Ascending aorta (tissue), 2 donors: ENCODE measurements at places on chromosomes 3 and 15.

- no peak for DNase-seq
These were observed 115.5 kb upstream of the NECTIN3 start for GRCh38 chr3:110956081-110956480.

DNA sequence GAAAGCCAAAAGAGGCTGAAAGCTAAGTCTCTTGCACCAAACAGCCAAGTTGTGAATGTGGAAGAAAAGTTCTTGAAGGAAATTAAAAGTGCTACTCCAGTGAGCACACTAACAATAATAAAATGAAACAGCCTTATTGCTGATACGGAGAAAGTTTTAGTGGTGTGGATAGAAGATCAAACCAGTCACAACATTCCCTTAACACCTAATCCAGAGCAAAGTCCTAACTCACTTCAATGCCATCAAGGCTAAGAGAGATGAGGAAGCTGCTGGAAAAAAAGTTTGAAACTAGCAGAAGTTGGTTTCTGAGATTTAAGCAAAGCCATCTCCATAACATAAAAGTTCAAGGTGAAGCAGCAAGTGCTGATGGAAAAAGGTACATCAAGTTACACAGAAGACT, 288.8 kb upstream of the RARB start:
- no peak for DNase-seq

DNA sequence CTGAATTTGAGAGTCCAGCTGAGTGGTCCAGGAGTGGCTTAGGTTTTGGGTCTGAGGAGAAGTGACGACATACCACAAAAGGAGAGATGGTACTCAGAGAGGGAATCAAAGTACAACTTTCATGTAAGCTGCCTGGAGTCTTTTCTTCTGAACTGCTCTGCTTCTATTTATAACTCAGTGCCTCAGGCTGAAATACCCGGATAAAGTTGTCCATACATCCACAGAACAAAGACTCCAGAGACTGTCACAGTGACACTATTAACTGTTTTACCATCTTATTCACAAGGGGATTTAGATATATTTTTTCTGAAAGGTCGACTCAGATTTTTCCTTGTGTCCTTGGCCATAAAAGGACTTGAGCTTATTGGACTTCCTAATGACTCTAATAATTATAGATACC, 264.3 kb upstream of the DNAJC19 start:
- DNase-seq = no peak

- no peak for DNase-seq
These were observed 12.7 kb upstream of the PEX5L start for GRCh38 chr3:180049391-180049790.

GRCh38 chr15:65092911-65093792, 16.6 kb downstream of the KBTBD13 start:
- peak; percentile 67 for DNase-seq

DNA sequence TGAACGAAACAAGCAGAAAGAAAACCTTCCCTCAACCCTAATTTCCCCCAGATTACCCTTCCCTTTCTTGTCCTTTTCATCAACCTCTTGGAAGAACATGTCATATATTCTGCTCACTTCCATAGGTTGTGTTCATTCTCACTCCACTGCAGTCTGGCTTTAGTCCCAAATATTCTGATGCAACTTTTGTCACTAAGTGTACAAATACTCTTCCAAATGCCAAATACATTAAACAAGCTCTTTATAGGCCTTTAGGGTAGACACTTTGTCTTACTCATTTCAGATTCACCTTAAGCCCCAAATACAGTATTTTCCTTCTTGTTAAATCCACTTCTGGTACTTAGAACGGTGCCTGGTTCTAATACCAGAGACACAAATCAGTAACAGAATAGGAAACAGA, 406.5 kb upstream of the CDIN1 start:
- no peak for DNase-seq

GRCh38 chr3:159265705-159266104, 463.9 kb downstream of the MFSD1 start:
- no peak for DNase-seq

GRCh38 chr15:39948817-39949216, 14.9 kb downstream of the EIF2AK4 start:
- DNase-seq = no peak

DNA sequence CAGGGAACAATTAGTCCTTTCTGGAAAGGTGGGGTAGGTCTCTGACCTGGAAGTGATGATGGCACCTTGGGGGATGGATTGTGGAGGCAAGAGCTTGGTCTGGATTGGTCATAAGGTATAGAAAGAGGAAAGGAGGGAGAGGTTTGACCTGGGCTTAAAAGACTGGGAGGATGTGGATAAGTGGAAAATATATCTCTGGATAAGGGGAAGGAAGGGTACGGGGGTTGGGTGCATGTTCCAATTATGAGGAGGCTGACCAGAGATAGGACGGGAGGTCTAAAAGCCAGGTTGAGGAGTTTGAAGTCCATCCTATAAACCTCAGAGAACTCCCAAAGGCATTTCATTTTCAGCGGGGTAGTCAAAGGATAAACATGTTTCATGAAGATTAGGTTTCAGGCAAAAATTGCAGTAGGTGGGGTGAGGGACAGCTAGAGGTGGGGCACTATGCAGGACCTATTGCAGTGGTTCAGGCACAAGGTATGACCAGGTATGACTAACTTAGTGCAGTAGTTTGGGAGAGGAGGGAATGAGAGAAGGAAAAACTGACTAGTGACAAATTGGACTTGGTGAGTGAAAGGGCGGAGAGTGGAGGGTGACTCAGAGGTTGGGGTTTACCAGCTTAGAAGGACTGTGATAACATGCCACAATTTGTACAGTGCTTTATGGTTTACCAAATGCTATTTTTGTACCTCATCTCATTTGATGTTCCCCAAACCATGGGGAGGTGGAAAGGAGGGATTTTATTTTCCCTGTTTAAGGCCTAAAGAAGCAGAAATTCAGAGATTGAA, 10.7 kb downstream of the PDE8A start:
- no peak for DNase-seq

- DNase-seq = no peak
These were observed 126.7 kb downstream of the ALCAM start for GRCh38 chr3:105493305-105493892.

DNA sequence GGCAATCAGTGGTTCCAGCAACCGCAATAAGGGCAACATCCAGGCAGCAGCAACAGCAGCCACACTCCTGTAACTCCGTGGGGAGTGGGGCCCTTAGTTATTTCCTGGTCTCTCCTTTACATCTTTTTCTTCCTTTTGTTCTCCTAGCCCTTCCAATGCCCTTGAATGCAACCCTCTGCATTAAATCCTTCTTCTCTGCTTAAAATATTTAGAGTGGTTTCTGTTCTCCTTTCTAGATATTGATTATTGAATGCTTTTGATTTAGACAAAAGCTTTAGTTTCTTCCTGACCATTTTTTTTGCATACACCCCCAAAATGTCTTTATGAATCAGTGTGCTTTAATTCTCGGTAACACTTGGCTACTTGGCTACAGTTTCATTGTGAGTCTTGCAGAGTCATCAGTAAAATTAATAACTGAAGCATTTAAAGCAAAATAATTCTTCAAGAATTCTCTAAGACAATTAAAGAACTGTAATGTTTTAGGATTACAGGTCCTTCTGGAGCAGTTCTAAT, 586.1 kb downstream of the MECOM start:
- no peak for DNase-seq

GRCh38 chr3:11549580-11550140, 94.1 kb downstream of the VGLL4 start:
- no peak for DNase-seq

GRCh38 chr15:45473068-45473467, 49.5 kb downstream of the SLC30A4 start:
- DNase-seq = no peak

- no peak for DNase-seq
These were observed 434.8 kb upstream of the DPH6 start for GRCh38 chr15:35980719-35981118.

GRCh38 chr3:149898771-149899170, 71.9 kb downstream of the PFN2 start:
- no peak for DNase-seq

DNA sequence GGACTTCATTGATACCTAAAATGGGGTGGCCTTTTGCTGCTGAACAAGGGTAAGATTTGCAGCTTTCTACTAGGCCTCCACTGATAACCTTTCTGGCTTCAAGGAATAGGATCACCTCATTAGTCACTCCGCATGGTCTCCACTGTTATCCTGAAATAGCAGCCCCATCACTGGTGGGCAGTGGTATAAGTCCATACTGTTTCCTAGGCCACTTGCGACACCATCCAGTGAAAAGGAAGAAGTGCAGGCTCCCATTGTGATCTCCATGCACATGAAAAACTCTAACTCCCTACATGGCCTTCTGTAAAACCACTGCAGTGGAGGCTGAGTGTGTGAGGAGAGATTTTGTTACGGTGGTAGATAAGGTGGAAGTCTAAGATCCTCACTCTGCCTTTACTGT, 1455.9 kb downstream of the SI start:
- no peak for DNase-seq

DNA sequence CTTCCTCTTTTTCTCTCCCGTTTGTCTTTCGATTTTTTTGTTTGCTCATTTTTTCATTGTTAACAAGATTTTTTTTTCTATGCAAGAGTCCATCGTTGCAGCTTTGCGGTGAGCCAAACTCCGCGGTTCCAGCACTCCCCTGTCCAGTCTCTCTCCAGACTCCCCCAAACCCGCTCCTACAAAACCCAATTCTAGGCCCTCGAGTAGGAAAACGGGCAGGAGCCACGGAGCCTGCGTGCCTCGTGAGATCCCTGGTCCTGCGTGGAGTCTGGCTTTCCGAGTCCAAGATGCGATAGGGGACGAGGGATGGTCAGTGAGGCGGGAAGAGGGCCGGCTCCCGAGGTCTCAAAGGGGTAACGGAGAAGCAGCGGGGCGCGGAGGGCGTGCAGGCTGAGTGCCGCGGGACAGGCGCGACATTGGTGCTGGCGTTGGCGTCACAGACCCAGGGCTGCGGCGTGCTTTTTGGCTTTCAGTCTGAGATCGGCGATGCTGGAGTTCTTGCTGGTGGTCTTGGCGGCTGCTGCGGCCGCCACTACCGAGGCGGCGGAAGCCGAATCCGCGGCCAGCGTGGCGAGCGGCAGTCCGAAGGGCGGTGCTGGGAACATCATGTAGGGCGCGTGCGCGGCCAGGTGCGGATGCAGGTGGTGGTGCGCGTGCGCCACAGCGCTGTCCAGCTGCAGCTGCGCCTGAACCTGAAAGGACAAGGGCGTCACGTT, 8.5 kb downstream of the SHOX2 start:
- DNase-seq = peak; percentile 63

- DNase-seq = no peak
These were observed 645.9 kb downstream of the OTOL1 start for GRCh38 chr3:162142511-162142910.

- no peak for DNase-seq
These were observed 85.7 kb downstream of the VGLL4 start for GRCh38 chr3:11558002-11558401.

- no peak for DNase-seq
These were observed 26.4 kb downstream of the PRKCD start for GRCh38 chr3:53187430-53187829.

GRCh38 chr3:9314796-9315195, 48.1 kb upstream of the THUMPD3 start:
- no peak for DNase-seq

DNA sequence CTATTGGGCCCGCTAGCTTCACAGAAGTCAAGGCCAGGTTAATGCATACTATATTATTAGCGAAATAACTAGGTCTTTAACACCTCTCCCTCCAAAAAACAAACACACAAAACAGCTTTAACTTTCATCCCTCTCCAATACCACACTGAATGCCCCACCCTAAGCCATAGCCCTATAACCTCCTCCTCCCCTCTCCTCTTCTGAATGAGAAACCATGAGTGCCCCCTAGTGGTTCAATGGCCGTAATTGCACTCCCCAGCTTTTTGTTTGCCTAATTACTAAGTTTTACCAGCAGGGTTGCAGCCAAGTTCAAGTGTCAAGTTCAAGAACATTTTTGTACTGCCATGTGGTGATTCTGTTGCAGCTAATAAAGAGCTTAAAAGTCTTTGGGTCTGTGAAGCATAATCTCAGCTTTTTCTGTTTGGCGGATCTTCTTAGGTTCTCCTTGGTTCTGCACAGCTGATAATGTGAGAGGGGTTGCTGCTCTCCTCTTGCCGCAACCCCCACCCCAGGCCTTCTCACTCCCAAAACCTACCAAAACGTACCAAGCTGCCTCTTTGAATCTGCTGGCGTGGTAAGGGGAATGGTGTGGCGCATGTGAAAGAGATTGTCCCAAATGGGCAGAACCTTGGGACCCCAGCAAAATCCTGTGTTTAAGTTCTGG, 57.9 kb downstream of the RPL22L1 start:
- peak; percentile 81 for DNase-seq

GRCh38 chr3:52998771-52999513, 46.9 kb downstream of the SFMBT1 start:
- no peak for DNase-seq

DNA sequence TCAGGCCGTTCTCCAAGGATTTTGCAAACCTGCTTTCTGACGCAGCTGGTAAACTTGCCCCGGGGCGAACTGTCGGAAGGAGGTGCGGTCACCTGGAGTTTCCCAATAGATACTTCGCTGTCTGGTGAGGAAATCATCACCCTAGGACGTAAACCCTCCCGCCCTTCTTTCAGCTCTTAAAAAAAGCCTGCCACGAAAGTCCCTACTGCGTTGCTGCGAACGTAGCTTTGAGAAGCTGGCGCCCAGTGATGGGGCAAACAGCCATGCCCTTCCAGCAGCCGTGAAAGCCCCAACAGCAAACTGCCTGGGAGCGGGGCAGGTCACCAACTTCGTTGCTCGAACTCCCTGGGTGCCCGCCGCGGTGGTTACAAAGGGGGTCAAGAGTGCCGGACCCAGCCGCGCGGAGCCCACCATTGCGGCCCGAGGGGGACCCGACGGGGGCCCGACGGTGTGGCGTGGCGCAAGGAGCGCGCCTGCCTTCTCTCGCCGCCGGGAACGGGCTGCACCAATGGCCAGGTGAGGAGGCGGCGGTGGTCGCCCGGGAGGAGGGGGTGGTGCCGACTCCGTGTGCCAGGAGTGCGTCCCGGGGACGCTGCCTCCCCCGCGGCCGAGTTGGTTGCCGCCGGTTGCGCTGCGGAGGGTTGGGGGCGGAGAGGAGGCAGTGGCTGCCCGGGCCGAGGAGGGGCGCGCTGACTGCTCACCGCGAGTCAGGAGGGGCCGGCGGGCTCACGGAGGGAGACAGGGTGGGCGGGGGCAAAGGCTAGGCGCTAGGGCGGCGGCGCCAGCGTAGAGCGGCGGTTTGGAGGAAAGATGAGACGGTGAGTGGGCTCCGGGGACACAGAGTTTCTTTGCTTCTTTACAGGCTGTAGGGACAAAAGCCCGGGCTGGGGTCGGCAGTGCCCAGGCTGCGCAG, at the start of gene PHLDB2:
PHLDB2 (plus strand) TSS at position 205 of the 913 bp plus-strand sequence. CDS start 24,813 bp downstream, outside the sequence.
- DNase-seq = no peak

GRCh38 chr3:158152186-158152585, 42.3 kb downstream of the RSRC1 start:
- no peak for DNase-seq

GRCh38 chr3:45442679-45443253, 54.4 kb downstream of the LARS2 start:
- DNase-seq = no peak

GRCh38 chr3:114318295-114318694, 24.5 kb downstream of the TIGIT start:
- no peak for DNase-seq

- DNase-seq = no peak
These were observed 360.7 kb downstream of the PTPRG start for GRCh38 chr3:61922118-61922517.
